ENCODE measurements at places on chromosomes 3 and 15. TPM values are rescaled to one million over a fixed set of nuclear protein-coding genes. Genes with fewer than 3 reads are reported as not detected.

DNA sequence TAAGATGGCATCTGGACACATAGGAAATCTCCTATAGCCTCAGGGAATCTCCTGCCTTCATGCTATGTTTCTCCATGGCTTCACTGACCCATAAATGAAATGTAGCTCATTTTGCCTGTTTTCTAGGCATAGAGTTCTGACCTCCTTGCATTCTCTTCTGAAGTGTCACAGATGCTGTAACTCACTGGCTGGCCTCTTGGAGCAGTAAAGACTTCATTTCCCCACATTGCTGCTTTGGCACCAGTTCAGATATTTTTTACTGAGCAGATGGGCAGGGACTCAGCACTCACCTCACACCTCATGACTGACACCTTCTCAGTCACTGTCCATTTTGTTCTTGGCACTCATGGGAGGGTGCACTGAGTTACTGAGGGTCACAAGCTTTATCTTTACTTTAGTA, 286.7 kb upstream of the TGFBR2 start:
- DNase-seq, result no peak

DNA sequence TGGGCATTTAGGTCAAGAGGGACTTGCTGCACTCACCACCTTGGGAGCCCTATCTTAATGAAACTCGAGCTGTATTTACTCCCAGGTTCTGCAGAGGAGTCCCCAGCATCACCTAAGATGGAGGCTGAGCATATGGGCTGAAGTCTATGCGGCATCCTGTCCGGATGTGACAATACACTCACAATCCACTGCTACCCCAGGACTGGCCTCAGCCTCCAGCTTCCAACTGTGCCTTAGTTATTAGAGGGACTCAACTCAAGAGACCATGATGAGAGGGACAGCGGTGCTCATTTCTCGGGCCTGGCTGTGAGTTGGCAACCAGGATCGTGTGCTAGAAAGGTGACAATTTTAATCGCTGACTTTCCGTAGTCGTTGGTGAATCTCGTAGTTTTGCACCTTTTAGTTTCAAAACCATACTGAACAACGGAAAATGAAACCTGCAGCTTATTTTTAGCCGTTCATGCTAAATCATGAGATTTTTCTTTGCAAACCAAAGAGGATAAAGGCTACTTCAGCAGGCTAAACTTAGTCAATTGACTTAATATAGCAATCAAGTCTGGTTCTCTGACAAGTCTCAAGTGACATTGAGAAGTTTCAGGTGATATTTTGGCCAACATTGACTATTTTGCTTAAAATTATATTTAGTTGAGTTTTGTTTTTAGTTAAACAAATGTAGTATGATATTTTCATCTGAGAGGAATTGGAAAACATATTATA, 11.1 kb downstream of the ZBTB38 start:
- DNase-seq, result no peak

GRCh38 chr15:53458736-53459135, 300.7 kb downstream of the WDR72 start:
- DNase-seq, result no peak

DNA sequence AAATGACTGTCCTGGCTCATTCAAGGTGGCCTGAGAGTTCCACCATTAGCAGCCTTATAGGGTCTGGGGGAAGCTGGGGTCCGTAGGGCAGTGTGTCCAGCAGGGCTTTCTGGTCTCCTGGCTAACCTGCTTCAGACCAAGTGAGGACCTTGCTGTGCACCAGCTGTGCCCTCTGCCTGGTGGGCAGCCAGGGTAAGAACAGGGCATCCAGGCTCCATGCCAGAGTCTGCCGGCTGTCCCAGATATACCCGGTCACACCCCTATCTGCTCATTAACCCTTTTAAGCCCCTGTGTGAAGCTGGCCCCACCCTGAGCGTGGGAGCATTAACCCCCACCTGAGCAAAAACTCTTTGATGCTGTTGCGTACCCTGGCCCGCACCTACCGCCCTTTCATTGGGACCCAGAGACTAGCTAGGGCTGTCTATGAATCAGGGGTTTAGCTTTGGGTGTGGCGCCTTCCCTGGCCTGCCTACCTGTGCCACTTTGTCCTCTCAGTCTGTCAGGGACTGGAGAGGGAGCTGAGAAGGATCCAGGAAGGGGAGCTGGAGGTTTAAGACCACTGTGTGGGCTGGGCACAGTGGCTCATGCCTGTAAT, 17.6 kb downstream of the SEMA3F start:
- DNase-seq, result no peak

GRCh38 chr3:127011270-127011992, 28.5 kb downstream of the PLXNA1 start:
- peak; percentile 63 for DNase-seq

DNA sequence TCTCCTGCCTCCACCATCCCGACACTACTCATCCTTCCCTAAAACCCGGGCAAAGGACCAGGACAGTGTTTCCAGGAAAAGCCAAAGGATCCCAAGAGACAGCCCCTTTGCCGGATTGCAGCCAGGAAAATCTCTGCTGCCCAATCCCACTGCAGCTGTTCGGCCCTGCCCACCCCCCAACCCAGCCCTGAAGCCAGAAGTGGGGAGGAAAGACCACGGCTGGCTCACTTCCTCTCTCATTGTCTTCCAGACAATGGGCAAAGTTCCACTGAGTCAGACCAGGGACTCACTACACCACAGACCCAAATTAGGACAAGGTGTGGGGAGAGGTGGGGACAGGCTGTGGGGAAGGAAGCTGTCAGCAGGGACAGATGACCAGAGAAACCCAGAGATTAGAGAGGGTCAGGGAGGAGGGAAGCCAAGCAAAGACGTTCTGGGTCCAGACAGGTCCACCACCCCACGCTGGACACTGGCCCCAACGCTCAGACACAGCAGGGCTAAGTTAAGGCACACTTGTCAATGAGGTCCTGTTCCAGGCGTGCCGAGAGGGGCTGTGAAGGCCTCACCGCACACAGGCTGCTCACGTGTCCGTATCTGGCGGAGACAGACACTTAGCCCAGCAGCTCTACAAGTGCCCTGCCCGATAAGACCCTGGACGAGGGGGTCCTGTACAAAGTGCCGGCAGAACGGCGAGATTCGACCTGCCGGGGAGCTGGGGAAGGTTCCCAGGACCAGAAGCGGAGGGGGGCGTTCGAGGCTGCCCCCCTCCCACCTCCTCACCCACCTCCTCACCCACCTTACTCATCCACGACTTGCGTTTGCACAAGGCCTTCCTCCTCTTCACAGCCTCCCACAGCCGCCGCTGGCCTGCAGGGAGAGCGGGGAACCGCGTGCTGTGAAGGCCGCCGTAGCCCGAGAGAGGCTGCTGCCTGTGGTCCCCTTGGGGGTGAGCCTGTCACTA, 21.9 kb downstream of the TNK2 start:
- peak; percentile 49 for DNase-seq

- DNase-seq, result no peak
Observed at GRCh38 chr3:191627064-191627463, 166.1 kb downstream of the PYDC2 start.

RBPMS2 gene
- total RNA-seq, result 1.9 TPM

CPNE9 gene
- not detected for total RNA-seq

COL6A6 gene
- total RNA-seq, result 0.13 TPM

IDH2 gene
- total RNA-seq, result 926 TPM
